ENCODE measurements at places on chromosomes 6 and 20.

GRCh38 chr20:25083773-25084625 is 2.1 kb upstream of the VSX1 start:
- peak; percentile 73 for DNase-seq

DNA sequence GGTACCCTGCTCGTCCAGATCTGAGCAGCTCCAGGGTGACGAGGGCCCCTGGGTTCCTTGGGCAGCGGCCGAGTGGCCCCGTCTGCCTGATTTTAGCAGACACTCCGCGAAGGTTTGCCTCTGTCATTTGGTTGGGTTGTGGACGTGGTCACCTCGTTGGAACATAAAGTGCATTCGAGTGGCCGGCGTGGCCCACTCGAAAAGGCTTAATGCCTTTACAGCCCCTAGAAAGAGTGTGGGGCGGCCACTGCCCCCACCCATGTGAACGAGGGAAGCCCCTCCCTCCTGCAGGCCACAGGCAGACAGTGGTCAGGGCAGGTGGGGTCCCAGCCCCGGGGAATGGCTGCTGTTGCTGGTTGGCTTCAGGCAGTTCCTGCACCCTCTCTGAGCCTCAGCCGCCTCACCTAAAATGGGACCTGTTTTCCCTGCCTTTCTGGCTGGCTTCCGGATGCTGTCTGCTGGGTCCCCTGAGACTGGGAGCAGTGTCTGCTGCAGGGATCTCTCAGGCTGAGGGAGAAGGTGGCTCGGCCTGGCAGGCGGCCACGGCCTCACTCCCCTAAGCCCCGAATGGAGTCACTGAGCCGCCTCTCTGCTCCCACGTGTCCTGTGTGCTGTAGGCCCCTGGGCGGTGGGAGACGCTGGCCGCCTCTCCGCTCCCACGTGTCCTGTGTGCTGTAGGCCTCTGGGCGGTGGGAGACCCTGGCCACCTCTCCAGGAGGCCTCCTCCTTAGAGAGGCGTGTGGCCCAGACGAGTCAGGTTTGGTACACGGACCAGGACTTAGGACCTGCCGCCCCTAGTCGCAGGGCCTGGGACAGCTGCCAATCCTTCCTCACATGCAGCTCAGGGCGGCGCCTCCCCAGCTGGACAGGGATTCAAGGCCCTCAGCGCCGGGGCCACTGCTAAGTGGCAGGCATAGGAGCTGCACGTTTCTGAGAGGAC is 233.0 kb downstream of the ERMARD start:
- DNase-seq, result peak; percentile 69

GRCh38 chr6:38509713-38510112 is 130.0 kb downstream of the BTBD9 start:
- DNase-seq, result no peak

DNA sequence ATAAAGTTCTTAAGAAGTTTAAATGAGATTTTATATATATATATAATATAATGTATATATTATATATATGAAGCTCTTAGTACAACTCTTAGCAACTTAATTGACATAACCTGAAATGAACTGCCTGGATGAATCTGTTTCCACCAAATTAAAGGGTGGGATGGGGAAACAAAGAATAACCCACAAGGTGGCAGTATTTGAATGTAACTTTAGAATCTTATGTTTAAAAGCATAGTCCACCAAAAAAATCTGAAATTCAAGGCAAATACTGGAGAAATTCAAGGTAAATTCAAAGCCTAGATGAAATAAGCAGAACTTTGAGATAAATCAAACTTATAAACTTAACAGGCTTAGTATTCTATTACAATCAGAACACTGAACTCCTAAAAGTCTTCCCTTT is 4.4 kb upstream of the IBTK start:
- DNase-seq, result no peak

DNA sequence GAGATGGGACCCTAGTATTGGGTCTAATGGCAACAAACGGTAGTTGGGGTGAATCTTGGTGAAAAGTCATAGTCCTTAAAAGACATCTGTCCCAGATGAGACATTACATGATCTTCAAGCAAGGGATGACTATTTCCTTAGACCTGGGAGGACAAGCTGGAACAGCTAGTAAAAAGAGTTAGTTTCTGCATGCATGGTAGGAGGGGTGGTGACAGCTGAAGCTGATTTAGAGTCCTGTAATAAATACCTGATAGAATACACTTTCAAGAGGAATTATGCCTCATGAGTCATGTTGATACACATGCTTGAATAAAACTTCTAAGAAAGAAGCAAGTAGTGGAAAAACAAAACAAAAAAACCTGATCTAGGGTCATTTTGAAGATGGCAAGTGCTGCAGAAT is 247.4 kb downstream of the CD109 start:
- no peak for DNase-seq

DNA sequence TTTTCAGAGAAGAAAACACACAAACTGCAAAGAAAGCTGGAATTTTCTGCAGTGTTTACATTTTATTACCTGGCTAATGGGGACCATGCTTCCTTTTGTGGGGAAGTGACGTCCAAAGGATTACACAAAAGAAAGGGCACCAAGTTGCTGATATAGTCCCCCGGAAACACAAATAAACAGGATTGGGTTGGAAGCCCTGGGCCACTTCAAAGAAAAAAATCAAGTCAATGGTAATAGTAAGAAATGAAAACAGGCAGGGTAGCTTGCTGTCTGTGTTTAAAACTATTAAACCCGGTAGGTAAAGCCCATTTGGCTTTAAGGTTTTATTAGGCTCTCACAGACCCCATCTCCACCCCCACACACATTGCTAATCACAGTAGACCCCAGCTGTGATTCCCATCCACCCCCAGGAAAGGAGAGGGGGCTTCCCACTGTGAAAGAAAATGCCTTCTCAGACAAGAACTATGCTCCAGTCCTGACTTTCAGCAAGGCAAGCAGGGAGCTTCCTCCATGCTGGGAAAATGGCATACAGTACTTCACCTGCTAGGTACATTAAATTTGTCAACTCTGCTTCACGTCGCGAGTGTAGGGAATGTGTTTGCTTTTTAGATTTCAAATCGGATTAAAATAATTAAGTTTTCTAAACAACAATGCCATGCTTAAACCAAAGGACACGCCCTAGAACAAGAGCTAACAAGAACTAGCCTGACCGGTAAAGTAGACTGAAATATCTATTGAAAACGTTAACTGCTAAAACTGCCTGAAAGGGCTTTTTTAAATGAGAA is 1.1 kb downstream of the PERP start:
- DNase-seq, result no peak

GRCh38 chr20:50534567-50534966 is 24.4 kb downstream of the PTPN1 start:
- DNase-seq, result no peak

DNA sequence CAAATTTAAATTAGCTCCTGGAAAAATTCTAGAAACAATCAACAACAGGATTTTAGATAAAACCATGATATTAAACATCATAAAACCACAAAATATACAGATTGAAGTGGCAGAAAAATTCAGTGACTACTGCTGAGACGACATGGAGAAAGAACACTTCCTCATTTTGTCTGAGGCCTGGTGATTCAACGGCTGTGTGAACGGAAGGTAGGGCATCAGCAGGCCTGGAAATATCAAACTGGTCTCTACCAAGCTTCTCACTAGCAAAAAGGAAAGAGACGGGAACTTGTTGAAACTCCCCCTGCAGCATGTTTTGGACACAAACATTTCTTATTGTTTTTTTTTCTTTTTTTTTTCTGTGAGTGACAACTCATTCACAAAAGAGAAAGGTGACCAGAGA is 58.0 kb upstream of the AHI1 start:
- no peak for DNase-seq

DNA sequence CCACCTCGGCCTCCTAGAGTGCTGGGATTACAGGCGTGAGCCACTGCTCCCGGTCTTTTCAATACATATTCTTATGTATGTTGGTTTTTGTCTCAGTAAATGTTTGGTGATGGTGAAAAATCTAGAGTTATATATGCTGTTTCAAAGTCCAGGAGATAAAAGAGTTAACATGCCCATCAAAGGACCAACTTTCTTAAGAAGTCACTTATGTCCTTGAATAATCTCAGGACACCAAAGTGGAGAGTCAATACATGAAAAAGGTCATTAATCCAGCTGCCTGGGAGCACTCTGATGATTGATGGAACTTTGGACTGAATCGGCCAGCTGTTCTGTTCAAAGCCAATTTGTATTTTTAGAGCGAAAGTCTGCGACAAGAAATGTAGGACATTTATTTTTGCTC is 59.8 kb upstream of the HDAC2 start:
- no peak for DNase-seq

DNA sequence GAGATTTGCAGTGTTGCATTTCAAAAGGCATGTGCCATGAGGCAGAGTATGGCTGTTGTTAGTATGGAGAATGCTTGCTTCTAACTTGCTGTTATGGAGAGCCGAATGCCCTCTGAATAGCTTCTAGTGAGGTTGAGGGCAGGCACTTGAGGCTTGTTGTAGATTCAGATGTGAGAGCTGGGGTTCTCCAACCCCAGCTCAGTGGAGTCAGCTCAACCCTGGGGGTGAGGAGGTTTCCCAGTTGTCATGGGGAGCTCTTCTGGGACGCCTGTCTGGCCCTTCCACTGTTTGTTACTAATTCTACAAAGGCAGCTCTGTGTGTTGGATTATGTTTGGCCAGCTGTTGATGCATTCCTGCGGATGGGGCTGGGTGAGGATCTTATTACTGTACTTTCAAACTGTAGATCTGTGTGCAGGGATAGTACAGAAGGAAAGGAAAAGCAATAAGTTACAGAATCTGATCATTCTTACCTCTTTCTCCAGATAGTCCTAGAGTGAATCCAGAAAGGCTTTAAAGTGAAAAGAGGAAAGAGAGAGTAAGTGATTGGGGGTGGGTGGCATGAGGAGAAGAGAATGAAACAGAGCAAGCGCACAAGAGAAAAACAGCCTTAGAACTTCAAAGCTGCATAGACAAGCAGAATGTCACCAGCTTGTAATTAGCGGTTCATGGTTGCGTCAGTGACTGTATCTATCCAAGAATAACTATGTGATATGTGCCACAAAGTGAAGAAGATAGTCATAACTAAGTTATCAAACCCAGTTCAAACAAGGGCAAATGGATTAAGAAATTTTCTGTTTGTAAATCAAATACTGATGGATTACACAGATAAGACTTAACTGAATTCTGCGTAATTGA is 148.7 kb downstream of the PRL start:
- DNase-seq, result peak; percentile 70

GRCh38 chr6:16752206-16752866 is 8.9 kb downstream of the ATXN1 start:
- DNase-seq, result no peak

GRCh38 chr6:70336996-70337742 is 34.3 kb upstream of the COL9A1 start:
- no peak for DNase-seq

- DNase-seq, result no peak
These were observed 265.0 kb downstream of the UTRN start for GRCh38 chr6:144549837-144550747.

DNA sequence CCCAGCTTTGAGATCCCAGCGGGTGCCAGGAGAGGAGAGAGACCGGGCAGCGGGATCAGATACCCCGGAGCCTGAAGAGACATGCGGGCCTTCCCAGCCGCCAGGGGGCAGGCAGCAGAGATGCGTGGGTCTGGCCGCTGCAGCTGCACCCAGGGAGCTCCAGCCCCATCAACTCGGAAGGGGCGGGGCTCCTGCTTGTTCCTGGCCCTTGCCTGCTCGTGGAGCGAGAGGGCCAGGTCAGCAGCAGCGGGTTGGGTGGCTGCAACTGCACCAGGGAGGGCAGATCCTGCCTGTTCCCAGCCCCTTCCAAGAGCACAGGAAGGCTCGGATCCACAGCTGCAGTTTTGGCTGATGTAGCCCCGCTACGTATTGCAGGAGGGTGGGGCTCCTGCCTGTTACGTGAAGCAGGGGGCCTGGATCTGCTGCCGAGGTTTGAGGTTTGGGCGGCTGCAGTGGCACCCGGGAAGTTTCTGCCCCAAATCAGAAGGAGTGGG is 532.8 kb downstream of the RFPL4B start:
- DNase-seq, result peak; percentile 82

- DNase-seq, result no peak
These were observed 87.3 kb upstream of the TULP1 start for GRCh38 chr6:35599761-35600658.

DNA sequence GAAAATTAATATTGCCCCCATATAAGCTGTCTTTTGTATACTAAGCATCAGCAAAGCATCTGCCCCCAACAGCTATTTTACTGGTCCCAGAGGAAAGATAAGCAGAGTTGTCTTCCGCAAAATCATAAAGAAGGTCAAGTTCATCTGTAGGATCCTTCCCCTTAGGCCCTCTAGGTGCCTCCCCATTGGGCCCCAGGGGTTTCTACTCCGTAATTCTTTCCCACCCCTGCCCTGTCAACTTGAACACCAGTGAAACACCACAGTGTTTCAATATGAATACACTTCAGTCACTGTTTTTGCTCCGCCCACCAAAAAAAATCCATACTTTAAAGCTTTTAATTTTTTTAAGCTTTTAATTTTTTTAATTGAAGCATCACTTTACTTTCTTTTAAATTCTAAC is 159.2 kb downstream of the ATXN1 start:
- DNase-seq, result no peak

- DNase-seq, result no peak
These were observed 117.0 kb downstream of the PCSK2 start for GRCh38 chr20:17343656-17344452.

DNA sequence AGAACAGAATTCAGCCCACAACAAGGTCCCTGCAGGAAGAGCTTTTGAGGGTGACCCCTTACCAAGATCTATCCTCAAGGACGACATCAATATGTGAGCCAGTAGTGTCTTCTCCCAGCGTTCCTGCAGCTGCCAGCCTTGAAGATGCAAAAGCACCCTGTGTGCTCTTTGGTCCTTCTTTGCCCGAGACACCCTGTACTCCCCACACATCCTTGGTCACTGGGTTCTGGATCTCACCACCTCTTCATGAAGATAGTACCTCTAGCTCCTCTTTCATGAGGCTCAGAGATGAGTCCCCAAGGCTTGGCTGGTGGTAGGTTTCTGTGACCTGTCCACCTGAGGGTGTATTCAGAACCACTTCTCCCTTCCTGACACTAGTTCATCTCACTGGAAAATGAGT is 259.6 kb upstream of the FOXQ1 start:
- no peak for DNase-seq

DNA sequence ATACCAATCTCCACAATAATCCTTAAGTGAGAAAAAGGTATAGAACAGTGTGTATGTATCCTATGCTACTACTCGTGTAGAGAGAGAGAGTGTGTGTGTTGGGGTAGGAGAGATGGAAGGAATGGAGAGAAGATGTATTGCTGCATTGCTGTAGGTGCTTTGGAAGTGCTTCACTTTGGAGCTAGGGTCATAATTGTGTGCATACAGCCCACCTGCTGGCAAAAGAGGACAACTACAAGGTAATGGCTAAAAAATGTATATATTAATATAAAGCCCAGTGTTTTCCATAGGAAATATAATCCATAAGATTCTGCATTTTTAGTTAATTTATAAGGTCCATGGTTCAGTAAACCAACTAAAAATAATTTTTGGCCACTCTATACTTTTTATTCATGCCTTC is 36.1 kb downstream of the SERAC1 start:
- no peak for DNase-seq

GRCh38 chr6:11144393-11144851 is 32.9 kb upstream of the ERVFRD-1 start:
- DNase-seq, result peak; percentile 90

- DNase-seq, result no peak
These were observed 1.4 kb downstream of the SAMD5 start for GRCh38 chr6:147509891-147510290.

GRCh38 chr20:39480276-39481043 is 518.3 kb downstream of the DHX35 start:
- no peak for DNase-seq

- no peak for DNase-seq
These were observed 106.3 kb downstream of the PERP start for GRCh38 chr6:138000941-138001340.

- DNase-seq, result peak; percentile 60
These were observed 49.4 kb downstream of the CTCFL start for GRCh38 chr20:57475388-57476083.

- no peak for DNase-seq
These were observed 4.9 kb downstream of the VSTM2L start for GRCh38 chr20:37907677-37908401.
